H4 (cell line): ENCODE measurements at places on chromosomes 4 and X. TPM values are rescaled to one million over a fixed set of nuclear protein-coding genes. Genes with fewer than 3 reads are reported as not detected.

- DNase-seq, result no peak
Measured at GRCh38 chr4:90128961-90129495, 1.8 kb downstream of the CCSER1 start.

- DNase-seq, result peak; percentile 26
Measured at GRCh38 chr4:107050525-107051135, 14.5 kb upstream of the DKK2 start.

GRCh38 chrX:22481436-22481835 is 208.7 kb downstream of the CBLL2 start:
- no peak for DNase-seq

GRCh38 chr4:98466868-98467599 is 191.4 kb downstream of the TSPAN5 start:
- no peak for DNase-seq

GRCh38 chrX:23118890-23119527 is 119.2 kb downstream of the DDX53 start:
- no peak for DNase-seq

- DNase-seq, result peak; percentile 53
Measured at GRCh38 chrX:11629593-11630211, 36.0 kb downstream of the ARHGAP6 start.

Gene MAGIX
- 0.48 and 2.3 TPM in 2 replicates for total RNA-seq
